ENCODE measurements at places on chromosomes 12 and 14.

GRCh38 chr14:34766606-34767005 is 52.2 kb upstream of the CFL2 start:
- no peak for DNase-seq

DNA sequence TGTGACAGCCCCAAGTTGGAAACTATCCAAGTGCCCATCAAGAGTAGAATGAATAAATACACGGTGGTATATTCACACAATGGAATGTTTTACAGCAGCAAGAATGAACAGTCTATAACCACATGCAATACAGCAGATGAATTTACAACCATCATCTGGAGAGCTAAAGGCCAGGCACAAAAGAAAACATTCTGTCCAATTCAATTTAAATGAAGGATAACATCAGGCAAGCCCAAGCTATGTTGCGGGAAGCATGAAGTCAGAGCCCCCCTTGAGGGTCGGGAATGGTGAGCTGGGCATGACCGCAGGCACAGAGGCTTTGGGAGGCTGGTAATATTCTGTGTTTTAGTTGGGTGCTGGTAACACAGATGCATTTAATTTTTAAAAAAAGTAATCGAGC is 76.0 kb downstream of the SYNE3 start:
- no peak for DNase-seq

GRCh38 chr14:31897581-31898186 is 179.4 kb upstream of the ARHGAP5 start:
- DNase-seq, result peak; percentile 12

DNA sequence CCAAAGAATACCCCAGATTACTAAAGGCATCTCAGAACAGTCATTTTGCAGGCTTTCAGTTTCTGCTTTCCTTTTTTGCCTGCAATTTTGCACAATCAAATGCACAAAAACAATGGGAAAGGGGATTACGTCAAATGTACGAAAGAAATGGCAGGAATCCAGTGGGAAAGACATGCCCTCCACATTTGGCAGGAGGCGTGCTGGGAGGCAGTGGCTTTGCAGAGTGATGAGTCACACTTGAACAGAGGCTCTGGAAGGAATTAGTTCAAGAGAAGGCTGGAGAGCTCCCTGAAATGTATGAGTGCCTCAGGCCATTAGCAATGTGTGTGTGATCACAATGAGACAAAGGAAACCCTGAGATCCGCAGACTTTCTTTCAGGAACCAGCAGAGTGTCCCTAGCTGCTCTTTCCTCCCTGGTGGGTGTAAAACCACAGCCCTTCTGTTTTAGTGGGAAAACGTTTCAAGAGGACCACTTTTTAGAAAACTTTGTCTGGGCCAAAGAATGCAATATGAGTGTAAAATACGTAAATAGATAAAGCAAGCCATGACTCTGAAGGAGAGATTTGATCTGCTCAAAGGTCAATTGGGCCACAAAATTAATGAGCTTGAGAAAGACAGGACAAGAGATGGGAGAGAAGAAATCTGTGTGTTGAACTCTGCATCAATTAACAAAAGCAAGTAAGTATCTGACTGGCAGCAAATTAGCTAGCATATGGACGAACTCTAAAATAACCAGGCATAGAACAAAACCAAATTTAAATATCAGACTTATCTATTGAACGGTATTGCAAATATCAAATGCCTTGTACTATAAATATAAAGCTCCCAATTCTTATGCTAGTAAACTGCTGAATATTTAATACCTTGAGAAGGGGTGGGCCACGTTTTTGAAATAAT is 155.4 kb upstream of the PDE3A start:
- no peak for DNase-seq

DNA sequence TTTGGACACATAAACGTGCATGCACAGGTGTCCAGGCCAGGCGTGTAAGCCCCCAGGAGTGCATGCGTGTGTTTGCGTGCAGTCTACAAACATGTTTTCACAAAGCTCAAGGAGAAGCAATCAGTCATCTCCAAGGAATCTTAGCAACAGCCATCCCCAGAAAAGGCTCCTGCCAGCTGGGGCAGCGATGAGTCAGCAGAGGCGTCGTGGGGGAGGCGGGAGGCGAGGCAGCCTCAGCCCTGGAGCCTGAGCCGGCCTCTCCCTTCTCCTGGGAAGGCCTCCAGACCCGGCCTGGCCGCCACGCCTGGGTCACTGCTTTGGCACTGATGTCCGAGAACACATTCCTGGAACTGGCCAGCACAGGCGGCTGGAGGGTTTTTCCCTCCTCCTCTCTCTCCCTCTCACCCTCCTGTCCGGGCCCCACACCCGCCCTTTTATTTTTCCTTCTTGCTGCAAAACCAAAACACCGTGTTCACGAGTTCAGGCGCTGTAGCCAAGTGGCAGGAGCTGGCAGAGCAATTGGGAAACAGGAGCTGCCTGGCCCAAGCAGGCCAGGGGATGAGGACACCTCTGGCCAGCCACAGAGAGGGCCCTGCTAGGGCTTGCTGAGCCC is 92.7 kb downstream of the LRRC74A start:
- no peak for DNase-seq

GRCh38 chr14:43535231-43535838 is 971.7 kb downstream of the FSCB start:
- no peak for DNase-seq

DNA sequence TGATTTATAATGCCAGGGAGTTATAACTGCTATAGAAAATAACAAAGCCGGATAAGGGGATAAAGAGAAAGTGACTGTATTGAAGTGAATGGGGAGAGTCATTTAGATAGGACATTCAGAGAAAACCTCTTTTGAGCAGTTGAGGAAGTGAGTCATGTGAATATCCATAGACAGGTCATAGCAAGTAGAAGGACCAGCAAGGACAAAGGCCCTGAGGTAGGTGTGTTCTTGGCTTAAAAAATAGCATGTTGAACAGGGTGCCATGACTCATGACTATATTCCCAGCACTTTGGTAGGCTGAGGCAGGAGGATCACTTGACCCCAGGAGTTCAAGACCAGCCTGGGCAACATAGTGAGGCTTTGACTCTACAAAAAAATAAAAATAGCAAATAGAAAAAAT is 51.5 kb upstream of the RAP1B start:
- DNase-seq, result no peak

- no peak for DNase-seq
Measured at GRCh38 chr12:52210925-52211650, 19.3 kb upstream of the KRT80 start.

- DNase-seq, result peak; percentile 16
Measured at GRCh38 chr12:6372403-6373003, 2.9 kb downstream of the SCNN1A start.

DNA sequence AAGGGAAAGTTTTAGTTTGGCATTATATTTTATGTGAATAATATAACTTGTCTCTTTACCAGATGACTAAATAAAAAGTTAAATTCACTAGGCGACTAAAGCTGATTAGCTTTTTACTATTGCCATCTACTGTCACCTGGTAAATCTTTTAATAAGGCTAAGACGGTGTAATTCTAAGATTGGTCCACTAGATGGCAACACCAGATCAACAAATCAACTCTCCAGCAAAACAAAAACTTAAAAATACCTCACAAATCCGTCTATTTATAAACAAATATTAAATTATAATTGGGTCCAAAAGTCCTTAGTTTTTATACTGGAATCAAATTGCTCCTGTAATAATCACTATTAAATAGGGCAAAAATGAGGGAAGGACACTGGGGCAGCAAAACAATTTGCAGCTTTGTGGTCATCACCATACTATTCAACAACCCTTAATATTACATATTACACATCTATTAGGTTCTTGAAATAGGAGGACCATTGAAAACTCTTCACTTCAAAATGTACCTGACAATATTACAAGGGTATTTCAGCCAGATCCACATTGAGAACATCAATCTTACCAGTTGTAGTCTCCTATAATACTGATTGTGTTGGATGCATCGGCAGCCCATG is 47.9 kb downstream of the GALC start:
- DNase-seq, result peak; percentile 7

DNA sequence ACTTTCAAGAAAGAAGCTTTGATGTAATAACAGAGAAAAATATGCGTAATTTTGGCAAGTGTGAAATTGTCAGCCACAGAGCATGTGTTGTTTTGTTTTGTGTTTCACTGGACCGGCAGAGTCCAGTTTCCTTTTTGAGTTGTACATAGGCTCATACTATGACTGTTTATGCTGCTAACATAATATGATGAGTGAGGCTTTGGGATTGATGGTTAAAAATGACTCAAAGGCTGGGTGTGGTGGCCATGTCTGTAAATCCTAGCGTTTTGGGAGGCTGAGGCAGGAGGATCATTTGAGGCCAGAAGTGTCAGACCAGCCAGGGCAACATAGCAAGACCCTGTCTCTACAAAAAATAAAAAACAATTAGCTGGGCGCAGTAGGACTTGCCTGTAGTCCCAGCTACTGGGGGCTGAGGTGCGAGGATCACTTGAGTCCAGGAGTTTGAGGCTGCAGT is 487.9 kb downstream of the PCNX1 start:
- DNase-seq, result no peak

GRCh38 chr12:9925705-9926393 is 6.3 kb downstream of the CLEC2A start:
- DNase-seq, result peak; percentile 64

DNA sequence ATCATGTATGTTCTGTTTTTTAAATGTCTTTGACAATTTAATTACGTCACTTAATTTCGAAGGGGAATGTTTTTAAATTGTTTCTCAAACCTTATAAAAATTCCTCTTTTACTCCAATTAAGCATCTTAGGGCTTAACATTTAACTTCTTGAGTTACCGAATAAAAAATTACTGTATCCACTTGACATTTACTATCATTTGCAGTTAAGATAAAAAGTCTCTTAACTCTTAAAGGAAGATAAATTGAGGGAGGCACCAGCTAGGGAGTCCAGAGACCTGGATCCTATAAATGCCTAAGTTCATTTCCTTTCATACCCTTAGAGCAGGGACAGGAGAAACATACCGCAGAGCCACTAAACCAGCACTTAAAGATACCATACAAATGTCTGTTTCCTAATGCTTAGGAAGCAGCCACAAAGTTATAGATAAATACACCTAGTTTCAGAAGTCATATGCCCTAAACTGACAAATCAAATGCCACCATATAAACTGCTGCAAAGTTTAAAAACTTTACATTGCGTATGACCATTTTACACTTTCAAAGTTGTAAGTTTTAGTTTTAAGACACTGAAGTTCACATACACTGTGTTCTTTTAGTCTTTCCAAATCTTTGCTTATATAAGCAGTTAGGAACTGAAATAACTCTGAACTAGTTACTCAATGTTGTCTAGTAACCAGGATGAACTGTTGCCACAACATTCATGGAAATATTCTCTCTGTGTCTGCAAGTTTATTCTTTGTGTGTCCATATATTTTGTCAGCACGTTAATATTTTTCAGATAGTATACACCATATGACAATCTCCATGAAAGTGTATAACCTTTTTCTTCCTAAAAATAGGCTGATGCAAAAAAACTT is 71.2 kb downstream of the GALNT4 start:
- no peak for DNase-seq

DNA sequence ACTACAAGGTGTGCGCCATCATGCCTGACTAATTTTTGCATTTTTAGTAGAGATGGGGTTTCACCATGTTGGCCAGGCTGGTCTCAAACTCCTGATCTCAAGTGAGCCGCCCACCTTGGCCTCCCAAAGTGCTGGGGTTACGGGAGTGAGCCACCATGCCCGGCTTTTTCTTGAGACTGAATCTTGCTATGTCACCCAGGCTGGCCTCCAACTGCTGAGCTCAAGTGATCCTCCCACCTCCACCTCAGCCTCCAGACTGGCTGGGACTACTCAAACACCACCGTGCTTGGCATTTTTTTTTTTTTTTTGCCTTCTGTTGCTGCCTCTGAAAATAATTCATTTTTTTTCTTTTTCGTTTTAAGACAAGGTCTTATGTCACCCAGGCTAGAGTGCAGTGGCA is 8.2 kb upstream of the ESPL1 start:
- DNase-seq, result no peak

DNA sequence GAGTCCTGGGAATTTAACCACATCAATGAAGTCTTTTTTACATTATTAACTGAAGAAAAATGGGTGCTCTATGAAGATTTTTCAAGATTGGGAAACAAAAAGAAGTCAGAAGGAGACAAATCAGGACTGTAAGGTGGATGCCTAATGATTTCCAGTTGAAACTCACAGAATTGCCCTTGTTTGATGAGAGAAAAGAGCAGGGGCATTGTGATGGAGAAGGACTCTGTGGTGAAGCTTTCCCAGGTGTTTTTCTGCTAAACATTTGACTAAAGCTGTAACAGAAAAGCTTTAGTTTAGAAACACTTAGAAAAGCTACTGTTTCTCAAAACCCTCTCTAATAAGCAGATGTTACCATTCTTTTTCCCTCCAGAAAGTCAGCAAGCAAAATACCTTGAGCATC is 5.8 kb downstream of the IRAK4 start:
- no peak for DNase-seq

- no peak for DNase-seq
Measured at GRCh38 chr14:26138764-26139445, 458.9 kb downstream of the NOVA1 start.

DNA sequence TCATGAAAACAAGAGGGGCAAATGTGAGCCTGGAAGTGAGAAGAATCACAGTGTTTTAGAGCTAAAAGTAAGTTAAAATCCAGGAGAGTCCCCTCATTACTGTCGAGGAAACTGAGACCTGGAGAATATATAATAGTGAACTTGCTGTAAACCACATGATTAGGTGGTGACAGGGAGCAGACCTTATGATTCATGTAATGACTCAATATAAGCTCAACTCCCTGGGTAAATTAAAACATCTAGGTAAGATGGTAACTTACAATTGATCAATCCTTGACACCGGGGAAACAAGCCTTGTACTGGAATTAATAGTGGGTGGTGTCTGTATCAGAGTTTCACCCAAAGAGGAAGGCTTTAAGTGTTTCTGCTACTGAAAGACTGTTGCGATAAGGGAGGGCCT is 269.3 kb downstream of the SNAPC1 start:
- no peak for DNase-seq

GRCh38 chr14:65991104-65991503 is 495.1 kb upstream of the CCDC196 start:
- DNase-seq, result no peak

GRCh38 chr12:76202621-76203020 is 118.1 kb upstream of the NAP1L1 start:
- no peak for DNase-seq

DNA sequence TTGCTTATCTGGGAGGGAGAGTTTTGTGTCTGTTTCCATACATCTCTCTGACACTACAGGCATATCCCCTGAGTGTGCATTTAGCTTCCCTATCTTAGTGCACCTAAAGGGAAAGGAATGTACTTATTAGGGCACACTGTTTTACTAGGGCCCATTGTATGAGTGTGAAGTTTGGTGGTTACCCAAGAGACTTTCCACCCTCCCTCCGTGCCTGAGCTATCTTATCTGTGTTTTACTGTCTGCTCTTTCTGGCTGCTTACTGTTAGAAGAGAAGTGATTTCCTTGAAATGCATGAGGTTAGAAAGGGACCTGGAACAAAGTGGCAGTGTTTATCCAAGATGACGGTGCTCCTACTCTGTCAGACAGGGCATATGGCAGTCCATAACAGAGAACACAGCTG is 8.5 kb upstream of the SVOP start:
- no peak for DNase-seq

- no peak for DNase-seq
Measured at GRCh38 chr14:104980611-104981531, 2.7 kb upstream of the AHNAK2 start.

GRCh38 chr14:22448035-22448904 is 140.8 kb downstream of the DAD1 start:
- no peak for DNase-seq

- DNase-seq, result no peak
Measured at GRCh38 chr14:67413806-67414769, 2.1 kb upstream of the PLEK2 start.
